ENCODE measurements at places on chromosomes 6 and 20.

DNA sequence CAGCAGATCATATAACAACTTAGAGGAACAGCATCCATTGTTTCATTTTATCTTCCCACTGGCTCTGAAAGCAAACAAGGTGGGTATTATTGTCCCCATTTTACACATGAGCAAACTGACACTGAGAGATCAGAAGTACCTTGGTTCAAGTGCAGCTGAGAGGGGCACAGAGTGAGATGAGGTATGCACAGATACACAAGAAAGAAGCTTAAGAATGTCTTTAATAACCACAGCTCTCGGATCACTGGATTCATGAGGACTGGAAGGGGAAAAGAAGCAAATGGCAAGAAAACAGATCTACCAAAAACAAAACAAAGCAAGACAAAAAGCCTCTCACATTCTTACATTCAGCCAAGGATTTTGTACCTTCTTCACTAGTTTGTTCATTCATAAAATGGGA lies 10.6 kb downstream of the SLC2A10 start:
- no peak for DNase-seq

DNA sequence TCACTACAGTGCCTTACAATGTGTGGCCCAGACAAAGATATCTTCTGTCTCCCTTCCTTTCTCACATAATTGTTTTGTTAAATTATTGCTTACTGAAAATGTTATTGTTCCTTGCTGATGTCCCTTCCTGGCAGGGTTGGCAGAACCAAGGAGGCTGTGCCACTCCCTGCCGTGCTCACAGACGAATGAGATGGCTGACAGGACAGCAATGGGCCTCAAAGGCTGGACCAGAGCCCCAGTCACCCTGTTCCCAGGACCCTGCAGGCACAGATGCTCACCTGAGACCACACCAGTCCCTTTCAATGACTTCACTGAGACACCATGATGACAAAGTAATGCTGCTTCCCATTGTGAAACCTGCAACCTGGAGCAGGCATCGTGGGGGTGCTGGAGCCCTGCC lies 375.1 kb downstream of the HACE1 start:
- DNase-seq: no peak

DNA sequence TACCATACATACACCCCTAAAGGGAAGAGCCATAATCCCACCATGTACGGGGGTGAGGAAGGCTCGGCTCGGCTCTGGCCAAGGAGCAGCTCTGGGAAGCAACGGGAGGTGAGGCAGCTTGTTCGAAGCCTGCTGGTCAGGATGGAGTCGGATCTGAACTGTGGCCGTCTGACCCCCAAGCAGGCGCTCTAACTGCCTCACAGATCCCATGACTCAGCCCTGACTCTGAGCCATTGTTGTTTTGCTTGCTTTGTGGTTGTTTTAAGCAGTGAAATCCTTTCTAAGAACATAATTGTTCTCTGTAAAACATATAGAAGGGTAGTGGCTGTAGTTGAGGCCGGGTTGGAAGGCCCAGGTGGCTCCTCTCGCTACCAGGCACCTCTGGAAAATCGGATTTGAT lies 10.9 kb downstream of the C6orf132 start:
- DNase-seq: peak; percentile 62

- peak; percentile 39 for DNase-seq
Measured at GRCh38 chr20:32582659-32583580, 2.2 kb downstream of the NOL4L start.

- DNase-seq: no peak
Measured at GRCh38 chr6:3683331-3683730, 68.2 kb downstream of the PXDC1 start.

- DNase-seq: no peak
Measured at GRCh38 chr6:84709121-84709520, 55.3 kb downstream of the TBX18 start.

DNA sequence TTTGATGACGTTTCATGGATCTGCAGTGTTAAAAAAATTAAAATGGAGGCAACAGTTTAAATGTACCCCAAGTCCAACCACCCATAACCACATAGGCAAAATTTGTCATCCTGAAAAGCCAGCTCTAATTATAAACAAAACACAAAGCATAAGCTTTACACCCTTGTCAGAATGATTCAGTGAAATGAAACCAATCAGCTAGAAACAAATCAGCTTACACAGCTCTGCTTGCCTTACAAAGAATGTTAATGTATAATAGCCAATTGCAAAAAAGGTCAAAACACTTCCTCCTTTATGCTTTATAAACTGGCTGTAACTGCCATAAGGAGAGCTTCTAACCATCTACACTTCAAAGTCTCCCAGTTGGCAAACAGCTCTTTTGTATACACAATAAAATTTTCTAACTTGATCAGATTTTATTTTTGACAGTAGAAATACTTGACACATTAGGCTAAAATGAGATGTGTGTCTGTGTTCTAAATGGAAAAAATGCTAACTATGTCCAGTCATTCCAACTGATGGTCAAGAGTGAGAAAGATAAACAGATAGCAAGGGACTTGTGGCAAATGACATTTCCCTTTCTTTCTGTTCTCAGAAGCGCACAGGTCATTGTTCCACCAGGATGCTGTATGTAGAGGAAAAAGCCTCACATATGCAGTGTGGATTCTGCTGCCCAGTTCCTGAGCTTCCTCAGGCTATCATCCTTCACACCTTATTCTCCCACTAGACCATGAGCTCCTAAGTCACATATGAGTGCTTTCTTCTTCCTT lies 344.3 kb upstream of the ID4 start:
- no peak for DNase-seq

GRCh38 chr6:689223-689622 lies 3.7 kb downstream of the EXOC2 start:
- no peak for DNase-seq

DNA sequence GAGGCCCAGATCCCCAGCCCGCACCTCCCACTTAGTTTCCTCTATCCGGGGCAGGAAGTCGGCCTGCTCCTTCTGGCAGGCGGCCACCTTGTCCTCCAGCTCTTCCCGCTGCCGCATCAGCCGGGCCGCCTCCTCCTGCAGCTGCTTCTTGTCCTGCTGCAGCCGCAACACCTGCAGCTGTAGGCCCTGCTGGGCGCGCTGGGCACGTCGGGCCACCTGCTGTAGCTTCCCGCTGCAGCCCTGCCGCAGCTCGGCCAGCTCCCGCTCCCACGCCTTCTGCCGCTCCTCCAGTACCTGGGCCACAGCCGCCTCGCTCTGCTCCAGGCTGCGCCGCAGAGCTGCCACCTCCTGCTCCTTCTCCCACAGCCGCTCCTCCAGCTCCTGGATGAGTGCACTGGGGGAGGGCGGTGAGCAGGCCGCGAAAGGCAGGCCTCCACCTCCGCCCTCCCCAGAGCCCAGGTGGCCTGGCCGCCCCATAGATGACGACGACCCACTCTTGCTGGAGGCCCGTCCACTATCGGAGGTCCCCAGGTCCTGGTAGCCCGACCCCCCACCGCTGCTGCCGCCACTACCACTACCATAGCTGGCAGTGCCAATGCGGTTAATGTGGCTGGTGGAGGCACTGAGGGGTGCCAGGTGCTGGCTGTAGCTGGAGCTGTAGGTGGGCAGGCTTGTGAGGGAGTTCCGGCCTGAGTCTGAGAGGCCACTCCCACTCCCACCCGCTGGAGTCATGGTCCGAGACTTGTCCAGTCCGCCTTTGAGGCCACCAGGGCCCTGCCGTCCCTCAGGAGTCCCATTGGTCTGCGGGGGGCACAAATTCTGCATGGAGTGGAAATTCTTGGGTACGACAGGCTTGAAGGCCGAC lies 6.0 kb upstream of the FASTKD5 start:
- no peak for DNase-seq

- DNase-seq: no peak
Measured at GRCh38 chr6:124524491-124525200, 437.6 kb upstream of the RNF217 start.

DNA sequence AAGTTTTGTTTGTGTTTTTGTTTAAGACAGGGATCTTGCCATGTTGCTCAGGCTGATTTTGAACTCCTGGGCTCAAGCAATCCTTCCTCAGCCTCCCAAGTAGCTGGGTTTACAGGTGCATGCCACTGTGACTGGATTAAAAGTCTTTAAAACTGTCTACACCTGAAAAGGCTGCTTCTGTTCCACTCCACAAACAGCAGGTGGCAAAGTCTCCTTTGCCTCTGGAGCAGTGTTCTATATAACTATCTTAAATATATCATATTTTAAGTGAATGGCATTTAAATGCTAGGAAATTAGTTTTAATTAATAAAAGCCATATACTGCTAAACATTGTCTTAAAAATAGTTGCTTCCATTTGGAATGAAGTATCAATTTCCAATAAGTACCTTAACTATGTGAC lies 89.2 kb upstream of the BCLAF1 start:
- DNase-seq: no peak

DNA sequence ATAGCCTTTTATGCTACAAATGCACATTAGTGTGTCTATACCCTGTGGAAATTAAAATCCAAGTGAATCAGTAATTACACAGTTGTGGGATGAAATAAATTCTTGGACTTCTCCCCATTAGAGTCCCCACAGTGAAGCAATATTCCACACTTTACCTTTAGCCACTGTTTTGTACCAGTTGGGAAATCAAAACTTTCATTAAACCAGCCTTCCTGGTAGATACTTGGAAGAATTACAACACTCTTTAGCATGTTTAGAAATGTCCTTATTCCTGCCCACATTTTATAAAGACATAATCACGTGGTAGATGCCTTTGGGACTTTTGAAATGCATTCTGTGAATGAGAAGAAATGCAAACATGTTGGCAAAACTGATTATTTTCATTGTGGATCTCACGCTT lies 49.0 kb upstream of the ANKEF1 start:
- no peak for DNase-seq

GRCh38 chr6:169051371-169051770 lies 202.3 kb downstream of the THBS2 start:
- no peak for DNase-seq

DNA sequence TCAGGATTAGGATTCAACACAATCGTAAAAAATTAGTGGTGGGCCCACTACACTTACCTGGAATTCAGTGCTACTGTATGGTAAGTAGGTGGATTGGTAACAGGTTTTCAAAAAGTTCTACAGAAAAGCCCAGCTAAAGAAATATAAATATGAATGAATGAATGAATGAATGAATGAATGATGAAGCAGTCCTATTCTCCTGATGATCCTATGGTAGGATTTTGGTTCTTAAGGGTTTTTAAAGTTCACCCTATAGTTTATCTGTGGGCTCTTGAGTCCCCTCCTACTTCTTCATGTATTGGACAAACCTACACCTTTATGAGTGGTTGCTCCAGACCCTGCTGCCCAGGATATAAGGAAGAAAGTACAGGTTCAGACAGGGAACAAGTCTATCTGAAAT lies 89.5 kb upstream of the HEY2 start:
- DNase-seq: no peak

DNA sequence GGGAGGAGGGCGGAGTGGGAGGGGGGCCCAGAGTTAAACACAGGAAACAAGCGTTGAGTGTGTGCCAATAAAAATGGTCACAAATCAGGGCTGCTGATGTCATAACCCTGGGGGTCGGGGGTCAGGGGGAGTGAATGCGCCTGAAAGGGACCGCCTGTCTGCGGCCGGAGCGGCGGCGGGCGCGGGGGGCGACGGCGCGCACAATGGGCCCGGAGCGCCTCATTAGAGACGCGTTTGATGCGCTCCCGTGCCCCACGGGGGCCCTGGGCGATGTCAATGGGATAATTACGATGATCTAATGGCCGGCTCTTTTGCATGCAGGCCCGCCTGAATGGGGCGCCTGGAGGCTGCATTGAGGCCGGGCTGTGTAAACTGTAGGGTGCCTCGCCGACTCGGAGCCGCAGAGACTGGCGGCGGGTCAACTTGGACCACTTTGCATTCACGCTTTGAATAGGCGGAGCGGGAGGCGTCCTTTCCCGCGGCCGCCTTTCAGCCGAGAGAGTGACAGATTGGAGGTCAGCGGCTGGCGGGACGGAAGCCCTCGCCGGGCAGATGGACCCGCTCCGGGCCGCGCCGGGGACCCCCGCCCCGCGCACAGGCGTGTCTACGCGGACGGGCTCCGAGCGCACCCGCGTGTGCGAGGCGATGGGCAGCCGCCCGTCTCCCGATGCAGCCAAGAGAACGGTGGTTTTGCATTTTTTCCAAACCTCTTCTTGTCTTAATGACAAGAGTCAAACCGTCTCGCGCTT lies 296.1 kb downstream of the TFAP2C start:
- peak; percentile 25 for DNase-seq

GRCh38 chr6:154280521-154280920 lies 76.1 kb downstream of the IPCEF1 start:
- DNase-seq: no peak

- no peak for DNase-seq
Measured at GRCh38 chr6:42068173-42068572, 17.8 kb downstream of the TAF8 start.

DNA sequence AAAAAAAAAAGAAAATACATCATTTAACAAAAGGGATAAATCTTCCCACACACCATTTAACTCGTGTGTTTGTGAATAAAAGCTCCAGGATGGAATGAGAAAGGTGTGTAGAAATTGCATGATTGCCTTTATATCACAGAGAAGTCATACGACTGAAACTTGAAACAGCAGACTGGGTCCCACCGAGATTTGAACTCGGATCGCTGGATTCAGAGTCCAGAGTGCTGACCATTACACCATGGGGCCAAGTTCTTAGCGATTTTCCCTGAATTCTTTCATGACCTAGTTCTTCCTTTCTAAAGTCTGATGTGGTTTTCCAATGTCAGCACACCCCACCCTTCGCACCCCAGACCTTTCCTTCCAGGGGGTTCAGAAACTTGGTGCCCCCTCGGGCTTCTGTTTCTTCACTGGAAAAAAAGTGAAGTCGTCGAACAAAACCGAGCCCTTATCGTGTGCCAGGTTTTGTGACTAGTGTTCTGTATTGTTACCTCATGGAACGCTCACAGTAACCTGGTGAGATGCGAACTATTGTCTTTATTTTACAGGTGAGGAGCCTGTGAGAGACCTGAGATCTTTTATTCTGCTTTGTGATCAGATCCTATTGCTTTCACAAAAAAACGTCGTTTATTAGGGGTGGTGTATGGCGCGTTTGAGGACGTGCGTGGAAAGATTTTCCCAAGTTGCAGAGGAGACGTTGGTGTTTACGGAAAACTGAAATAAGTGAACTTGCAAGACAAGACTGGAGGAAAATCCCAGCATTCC lies 120.8 kb downstream of the OR2B2 start:
- peak; percentile 86 for DNase-seq

DNA sequence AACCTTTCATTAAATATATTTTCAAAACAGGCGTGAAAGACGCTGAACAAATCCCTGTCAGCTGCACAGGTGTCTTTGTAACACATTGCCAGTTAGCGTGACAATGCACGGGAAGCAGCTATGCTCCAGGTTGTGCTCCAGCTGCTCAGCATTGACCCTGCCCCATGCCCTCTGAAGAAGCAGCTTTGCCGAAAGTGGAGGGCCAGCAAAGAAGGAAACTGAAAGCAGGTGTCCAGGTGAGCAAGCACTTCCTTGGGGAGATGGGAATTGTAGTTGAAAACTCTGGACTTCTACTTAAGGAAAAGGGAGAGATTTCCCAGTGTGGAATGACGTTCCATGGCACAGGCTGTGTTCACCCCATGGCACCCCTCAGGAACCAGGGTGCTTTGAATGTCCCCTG lies 125.7 kb downstream of the TTLL2 start:
- DNase-seq: no peak

- no peak for DNase-seq
Measured at GRCh38 chr6:48505621-48506020, 394.6 kb upstream of the PTCHD4 start.

All from mesenchymal stem cell (in vitro differentiated cells and primary cell).